Stimulated activated CD4-positive, alpha-beta T cell treated with anti-CD3 and anti-CD28 coated beads, Interleukin-15, amount 100 ng/mL, for 24 hours (primary cell): ENCODE measurements at places on chromosomes 3 and 15.

DNA sequence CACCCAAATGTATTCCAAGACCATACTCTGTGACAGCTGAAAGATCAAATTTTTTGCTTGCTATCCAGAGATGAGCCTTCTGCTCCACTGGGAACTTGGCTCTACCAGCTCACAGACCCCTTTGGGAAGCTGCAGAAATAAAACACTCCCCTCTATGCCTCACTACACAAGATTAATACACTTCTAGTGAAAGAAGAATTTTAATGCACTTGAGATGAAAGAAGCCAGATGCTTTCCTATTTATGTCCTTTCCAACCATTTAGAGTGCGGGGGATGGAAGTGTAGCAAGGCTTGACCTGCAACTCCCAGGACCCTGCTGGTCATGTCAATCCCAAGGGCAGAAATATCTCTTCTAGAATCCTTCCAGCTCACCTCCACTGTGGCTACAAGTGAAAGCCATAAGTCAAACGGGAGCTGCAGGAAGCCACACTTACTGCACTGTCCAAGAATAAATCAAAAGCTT is 34.7 kb downstream of the ANXA2 start:
- no peak for DNase-seq

- no peak for DNase-seq
These were observed 42.9 kb downstream of the RAB11A start for GRCh38 chr15:65912235-65912634.

DNA sequence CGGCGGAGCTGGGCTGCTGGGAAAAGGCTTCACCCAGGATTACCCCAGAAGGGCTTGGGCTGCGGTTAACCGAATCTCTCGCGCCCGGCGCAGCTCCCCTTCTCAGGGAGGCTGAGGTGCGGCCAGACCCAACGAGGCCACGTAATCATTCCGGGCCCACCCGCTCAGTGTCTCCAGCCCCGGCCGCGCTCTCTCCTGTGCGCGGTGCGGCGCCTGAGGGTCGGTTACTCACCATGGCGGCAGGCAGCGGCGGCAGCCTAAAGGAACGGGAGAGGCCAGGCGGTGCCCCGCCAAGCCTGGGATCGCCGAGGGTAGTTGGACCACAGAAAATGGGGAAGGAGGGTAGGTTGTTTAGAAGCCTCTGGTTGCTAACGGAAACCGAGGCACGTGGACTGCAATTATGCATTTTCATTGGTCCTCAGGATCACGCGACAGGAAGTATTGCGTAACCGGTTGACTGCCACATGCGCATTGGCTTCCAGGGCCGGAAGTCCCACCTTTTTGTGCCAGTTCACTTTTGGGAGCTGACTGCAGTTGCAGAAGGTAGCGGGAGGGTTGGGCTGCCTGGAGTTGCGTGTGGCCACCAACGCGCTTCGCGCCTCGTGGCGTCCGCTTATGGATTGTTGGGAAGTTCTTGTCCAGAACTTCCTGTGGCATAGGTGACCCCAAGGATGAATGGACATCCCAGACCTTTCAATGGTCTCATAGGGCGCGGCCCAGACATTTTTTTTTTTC is at the start of gene LZTFL1:
TSS of gene LZTFL1 (minus strand) at position 363 of the 735 bp plus-strand sequence. CDS start at position 235, 128 bp downstream.
- DNase-seq = peak; percentile 93

GRCh38 chr15:75185271-75186029 is 16.2 kb upstream of the C15orf39 start:
- DNase-seq = no peak

GRCh38 chr3:124504332-124505059 is 225.8 kb upstream of the UMPS start:
- no peak for DNase-seq

- DNase-seq = no peak
These were observed 978.6 kb downstream of the PLOD2 start for GRCh38 chr3:145182196-145182911.

GRCh38 chr3:15823092-15823491 is 25.3 kb upstream of the ANKRD28 start:
- DNase-seq = no peak

- peak; percentile 75 for DNase-seq
These were observed 22.4 kb downstream of the PLA2G4F start for GRCh38 chr15:42133886-42134502.

- no peak for DNase-seq
These were observed 6.6 kb downstream of the PROK2 start for GRCh38 chr3:71778353-71778752.

GRCh38 chr15:38540510-38540909 is 24.1 kb downstream of the RASGRP1 start:
- DNase-seq = no peak

DNA sequence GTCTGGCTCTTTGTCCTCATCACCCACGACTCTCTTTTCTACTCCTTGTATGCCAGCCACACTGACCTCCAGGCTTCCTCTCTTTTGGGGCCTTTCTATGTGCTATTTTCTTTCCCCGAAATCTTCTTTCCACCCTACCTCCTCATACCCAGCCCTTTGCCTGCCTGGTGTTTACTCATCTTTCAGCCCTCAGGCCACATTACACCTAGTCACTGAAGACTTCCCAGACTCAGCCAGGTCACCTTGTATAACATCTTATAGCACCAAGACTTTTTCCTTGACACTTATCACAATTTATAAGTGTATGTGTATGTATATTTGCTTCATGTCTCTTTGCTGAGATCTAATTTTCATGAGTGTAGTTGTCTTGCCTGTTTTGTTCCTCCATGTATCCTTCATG is 396.4 kb downstream of the NLGN1 start:
- DNase-seq = no peak

- DNase-seq = no peak
These were observed 139.0 kb downstream of the PGPEP1L start for GRCh38 chr15:98868564-98868963.

- no peak for DNase-seq
These were observed 3.0 kb upstream of the ANKRD28 start for GRCh38 chr3:15800780-15801179.

DNA sequence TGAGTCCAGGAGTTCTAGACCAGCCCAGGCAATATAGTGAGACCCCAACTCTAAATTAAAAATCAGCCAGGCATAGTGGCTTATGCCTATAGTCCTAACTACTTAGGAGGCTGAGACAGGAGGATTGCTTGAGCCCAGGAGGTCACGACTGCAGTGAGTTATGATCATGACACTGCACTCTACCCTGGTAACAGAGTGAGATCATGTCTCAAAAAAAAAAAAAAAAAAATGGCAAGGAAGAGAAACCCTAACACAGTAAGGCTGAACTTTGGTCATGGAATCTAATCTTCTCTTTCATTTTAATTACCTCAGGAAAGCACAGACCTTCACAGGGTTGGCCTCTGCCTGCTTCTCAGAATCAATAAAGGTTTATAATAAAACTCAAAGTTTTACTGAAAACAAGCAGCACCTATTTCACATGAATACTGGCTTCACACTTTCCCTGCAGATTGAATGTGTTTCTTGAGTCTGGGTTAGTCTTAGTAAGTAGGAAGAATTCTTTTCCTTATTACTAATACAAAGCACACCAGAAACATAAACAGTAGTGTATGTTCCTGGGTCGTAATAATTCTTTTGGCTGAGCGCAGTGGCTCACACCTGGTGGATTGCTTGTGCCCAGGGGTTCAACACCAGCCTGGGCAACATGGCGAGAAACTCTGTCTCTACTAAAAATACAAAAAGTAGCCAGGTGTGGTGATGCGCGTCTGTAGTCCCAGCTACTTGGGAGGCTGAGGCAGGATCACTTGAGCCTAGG is 11.6 kb upstream of the NR2C2 start:
- no peak for DNase-seq

DNA sequence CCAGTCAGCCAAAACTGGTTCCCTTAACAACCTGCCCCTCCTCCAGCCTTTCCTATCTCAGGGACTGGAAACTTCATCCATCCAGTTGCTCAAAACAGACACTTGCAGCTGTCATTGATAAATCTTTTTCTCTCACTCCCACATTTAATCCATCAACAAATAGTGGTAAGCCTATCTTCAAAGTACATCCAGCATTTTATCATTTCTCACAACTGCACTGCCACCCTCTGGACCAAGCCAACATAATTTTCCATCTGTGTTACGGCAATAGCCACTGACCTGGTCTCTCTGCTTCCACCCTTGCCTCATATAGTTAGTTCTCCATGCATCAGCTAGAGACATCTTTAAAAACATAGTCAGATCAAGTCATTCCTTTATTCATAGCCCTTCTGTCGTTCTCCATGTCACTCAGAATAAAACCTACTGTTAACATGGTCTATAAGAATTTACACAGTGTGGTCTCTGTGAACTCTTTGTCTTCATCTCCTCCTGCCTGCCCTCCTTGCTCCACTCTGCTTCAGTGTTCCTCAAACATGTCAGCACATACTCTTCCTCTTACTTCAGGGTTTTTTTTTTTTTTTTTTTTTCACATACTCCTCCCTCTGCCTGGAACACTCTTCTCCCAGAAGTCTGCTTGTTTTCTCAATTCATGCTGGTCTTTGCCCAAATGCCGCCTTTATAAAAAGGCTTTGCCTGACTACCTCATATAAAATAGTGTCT is 102.5 kb upstream of the COL6A5 start:
- DNase-seq = no peak

- DNase-seq = peak; percentile 8
These were observed 54.1 kb downstream of the LEO1 start for GRCh38 chr15:51917493-51917892.

DNA sequence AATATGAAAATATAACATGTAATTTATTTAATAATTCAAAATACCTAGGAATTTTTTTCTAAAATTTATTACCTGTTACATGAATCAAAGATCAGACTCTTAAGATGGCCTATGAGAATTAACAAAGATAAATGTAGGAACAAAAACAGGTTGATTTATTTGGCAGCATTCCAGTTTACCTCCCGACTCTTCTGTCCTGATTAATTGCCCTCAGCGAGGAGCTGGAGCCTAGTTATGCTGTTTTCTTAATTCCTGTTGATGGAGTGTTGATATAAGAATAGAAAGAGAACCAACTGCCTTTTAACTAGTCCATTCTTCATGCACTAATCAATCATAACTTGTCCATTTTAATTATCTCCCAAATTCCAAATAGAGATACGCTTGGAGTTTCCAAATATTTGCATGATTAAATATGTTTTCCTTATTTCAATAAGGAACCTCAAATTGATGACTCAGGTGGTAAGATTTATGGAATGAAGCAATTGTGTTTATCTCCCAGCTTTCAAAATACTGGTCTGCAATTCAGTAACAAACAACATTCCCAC is 10.6 kb upstream of the CPB1 start:
- DNase-seq = no peak

DNA sequence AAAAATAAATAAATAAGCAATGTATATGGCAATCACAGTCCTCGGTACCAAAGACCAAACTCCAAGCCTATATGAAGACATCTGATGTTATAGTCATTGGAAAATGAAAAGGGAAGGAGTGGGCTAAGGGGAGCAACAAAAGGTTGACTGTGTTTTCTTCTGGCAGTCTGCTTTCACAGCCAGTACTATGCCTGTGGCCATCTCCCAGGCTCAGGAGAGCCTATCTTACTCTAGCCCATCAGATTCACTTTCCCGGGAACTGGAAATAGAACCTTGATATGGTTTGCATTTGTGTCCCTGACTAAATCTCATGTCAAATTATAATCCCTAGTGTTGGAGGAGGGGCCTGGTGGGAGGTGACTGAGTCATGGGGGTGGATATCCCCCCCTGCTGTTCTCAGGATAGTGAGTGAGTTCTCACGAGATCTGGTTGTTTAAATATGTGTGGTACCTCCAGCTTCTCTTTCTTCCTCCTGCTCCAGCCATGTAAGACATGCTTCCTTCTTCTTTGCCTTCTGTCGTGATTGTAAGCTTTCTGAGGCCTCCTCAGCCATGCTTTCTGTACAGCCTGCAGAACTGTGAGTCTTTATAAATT is 105.3 kb downstream of the PLCH1 start:
- DNase-seq = no peak

DNA sequence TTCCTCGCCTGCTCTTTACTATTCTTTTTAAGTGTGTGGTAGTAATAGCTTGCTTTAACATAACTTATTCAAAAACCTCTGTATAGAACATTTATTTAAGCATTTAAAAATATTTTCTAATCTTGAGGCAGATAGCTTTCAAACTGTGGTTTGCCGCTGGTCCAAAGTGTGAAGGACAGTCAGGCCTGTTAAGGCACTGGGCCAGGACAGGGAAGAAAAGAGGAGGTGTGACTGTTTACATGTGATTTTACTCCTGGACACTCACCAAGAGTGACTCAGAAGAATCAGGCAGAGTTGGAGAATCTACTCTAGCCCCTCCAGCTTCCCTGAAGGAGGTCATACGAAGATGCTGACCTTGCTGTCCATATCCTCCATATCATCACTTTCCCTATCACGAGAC is 44.7 kb downstream of the CEP152 start:
- DNase-seq = no peak

DNA sequence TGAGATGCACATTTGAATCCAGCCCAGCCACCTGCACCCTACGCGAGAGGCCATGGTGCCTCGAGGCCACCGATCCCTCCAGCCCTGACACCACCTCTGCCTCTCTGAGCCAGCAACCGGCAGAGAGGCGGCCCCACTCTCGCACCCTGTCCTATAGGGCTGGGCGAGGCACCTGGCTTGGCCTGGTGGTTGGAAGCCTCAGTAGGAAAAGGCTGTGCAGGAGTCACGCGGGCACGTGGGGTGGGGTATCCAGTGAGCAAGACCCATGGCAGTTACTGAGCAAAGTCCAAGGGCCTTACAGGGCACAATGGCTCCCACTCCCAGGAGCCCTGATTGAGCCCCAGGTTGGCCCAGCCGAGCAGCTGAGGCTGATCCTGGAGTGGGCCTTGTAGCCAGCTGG is 12.4 kb upstream of the DUSP7 start:
- no peak for DNase-seq
